ENCODE measurements at places on chromosomes 11 and 22.

GRCh38 chr11:83159902-83160865 is 3.3 kb downstream of the PCF11 start:
- no peak for DNase-seq

DNA sequence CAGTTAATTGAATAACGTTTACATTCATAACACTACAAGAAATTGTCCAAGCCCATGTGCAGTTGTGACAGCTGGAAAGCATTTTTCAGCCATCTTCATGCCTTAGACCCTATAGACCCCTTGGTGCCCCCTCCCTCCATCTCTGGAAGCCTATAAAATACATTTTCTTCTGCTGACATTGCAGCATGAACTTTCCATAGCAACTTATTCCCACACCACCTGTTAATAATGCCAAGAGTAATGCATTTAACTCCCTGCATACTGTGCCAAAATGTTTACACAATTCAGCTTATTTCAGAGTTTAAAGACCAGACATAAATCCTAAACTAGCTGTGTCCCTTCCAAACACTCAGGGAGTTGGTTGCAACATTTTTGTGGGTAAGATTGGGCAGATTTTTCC is 143.0 kb upstream of the ARHGAP20 start:
- DNase-seq = no peak

GRCh38 chr11:28584992-28585391 is 476.8 kb downstream of the METTL15 start:
- DNase-seq = no peak

- DNase-seq = no peak
These were observed 424.3 kb upstream of the FAT3 start for GRCh38 chr11:91800208-91800914.

DNA sequence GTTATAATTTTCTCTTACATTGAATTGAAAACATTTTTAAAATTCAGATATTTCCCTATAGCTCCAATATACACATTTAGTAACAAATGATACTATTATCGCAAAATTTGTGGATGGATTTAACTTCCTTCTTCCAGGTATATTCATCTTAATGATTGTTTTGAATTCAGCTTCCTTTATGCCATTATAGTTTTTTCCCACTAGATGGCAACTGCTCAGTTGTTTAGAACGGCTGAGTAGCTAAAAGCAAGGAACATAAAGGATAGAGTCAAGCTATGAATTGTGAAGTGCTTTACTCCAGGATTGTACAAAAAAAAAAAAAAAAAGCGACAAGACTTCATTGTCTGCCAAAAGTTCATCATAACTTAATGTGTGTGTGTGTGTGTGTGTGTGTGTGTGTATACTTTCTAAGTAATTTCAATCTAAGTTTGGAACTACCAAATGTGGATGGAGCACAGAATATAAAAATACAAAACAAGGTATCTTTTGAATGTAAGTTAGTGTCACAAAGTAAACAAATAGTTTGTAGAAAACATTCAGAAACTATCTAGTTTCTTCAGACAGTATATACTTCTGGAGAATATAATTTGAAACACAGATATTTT is 846.4 kb downstream of the DLG2 start:
- DNase-seq = peak; percentile 6

- DNase-seq = no peak
These were observed 278.4 kb upstream of the PDGFD start for GRCh38 chr11:104442321-104442720.

- no peak for DNase-seq
These were observed 19.0 kb upstream of the MYH9 start for GRCh38 chr22:36406721-36407120.

DNA sequence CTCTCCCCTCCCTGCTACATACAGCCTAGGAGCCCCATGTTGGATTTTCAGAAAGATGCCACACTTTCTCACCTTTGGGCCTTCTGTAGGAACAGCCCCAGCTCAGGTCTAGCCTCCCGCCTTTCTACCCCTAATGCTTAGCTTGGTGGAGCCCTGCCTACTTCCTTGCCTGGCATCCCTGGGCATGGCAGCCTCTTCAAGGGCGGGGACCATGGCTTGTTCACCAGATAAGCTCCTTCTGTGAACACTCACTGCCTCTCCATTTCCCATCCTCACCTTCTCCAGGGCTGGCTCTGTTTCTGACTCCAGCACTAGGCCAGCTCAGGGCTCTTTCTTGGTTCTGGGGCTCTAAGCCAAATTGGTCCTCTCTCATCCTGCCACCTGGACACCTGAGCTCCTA is 1.4 kb downstream of the SEPTIN3 start:
- no peak for DNase-seq

- DNase-seq = no peak
These were observed 125.0 kb downstream of the RAB38 start for GRCh38 chr11:88050247-88050646.

GRCh38 chr11:8757047-8757446 is 74.5 kb downstream of the RPL27A start:
- DNase-seq = no peak

- no peak for DNase-seq
These were observed 76.2 kb downstream of the SNX19 start for GRCh38 chr11:130839981-130840666.

Data from renal cortex interstitium (tissue), 15 donors.